ENCODE measurements at places on chromosomes 13 and 19.

DNA sequence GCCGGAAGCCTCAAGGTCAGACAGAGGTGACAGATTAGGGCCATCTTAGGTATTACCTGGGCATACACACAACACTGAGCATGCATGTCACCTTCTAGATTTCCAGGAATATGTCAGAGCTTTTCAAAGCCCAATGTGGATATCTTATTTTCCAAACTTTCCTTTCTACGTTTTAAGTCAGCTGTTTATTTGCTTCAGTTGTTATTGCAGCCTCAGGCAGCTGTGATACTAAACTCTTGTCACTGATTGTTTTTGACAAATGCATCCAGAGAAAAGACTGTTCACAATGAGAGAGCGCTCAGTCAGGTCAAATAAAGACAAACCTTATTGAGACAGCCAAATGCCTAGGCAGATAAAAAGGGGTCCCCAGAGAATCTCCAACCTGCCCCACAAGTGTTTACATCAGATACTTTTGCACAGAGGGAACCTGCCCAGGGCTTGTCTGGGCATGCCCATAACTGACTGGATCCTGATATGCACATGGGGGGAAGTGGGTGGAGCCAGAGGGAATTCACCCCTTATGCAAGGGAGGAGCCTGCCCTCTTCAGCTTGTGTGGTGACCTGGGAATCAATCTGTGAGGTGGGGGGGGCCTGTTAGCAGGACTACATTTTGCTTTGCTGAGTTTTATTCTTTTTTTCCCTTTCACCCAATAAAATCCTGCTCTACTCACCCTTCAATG is 28.5 kb downstream of the MED4 start:
- DNase-seq, result no peak

DNA sequence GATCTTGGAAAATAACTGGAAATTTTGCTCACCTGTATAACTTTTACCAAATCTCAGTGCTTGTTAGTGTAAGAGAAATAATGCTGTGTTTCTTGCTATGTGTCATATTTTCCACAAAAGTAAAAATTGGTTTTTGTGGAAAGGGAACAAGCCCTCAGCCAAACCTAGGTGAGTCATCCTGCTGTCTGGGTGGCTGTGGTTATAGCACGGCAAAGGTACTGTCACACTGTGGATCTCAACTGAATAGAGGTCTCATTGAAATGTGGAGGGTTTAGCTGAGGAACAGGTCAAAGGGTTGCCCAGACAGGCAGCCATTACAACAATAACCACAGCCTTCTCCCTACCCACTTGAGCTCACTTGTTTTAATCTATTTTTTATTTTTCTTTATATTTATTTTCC is 338.8 kb upstream of the DACH1 start:
- DNase-seq, result no peak

DNA sequence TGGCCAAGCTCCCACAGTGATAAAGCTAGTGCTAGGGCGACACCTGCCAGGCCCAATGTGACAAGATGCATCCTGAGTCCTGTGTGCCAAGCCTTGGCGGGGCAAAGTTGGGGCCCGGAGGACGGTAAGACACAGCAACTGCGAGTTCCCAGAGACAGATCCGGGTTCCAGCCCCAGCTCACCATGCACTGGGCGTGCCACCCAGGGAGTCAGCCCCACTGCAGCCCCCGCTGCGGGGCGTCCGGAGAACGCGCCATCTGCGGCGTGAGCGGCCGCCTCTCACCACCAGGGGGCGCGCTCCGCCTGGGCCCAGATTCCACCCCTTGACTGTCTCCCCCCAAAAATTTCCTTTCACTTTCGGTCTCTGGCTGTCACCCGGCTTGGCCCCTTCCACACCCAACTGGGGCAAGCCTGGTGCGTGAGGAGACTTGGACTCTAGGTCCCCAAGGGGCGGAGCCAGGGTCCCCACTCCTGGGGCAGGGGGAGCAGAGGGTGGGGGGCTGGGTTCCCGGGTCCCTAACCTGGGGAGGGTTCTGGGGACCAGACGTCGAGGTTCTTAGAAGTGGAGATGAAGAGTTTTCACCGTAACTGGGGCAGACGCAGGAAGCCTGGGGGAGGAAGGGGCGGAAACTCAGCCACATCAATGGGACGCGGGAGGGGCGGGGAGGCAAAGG is at the start of gene FLT3LG:
Gene FLT3LG (plus strand): TSS at position 348 of the 674 bp plus-strand sequence. CDS start 425 bp downstream, outside the sequence.
- no peak for DNase-seq

GRCh38 chr13:32098272-32098671 is 66.7 kb downstream of the FRY start:
- DNase-seq, result no peak

DNA sequence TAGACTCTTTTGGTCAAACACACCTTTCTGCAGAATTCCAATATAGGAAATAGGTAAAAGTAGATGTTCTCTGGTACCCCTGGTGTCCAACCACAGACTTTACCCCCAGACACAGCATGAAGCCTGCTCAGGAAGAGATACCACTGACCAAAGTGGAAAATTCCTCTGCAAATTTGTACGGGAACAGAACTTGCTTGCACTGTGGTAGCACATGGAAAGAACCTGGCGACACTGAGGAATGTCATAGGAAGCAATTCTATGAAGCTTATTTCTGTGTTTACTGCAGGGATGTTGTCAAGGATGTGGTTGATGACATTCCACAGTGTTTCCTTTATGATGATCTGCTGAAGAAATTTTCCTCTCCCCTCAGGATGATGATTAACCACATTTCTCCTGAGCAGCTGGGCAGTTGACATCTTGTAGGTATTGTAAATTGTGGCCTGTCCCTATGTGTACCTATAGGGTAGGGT is 48.9 kb upstream of the TNFSF11 start:
- no peak for DNase-seq

GRCh38 chr13:50386541-50387050 is 371.4 kb downstream of the KCNRG start:
- DNase-seq, result no peak

DNA sequence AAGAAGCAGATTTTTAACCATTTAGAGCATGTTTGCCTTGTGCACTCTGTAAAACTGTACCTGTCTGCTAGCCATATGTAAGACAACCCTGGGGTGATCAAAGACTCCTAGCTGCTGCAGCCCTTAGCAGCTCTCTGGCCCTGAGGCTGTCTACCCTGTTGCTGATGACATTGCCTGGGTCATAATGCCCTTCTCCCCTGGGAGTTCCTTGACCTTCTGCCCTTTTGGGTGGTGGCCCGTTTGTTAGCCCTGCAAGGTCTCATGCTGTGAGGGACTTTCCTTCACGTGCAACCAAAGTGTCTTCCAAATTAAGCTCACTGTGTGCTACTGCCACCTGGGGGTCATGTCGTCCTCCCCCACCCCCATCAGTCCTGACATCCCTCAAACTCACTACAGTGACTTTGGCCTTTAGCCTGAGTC is 7.4 kb downstream of the GPC6 start:
- no peak for DNase-seq

- DNase-seq, result no peak
These were observed 484.5 kb downstream of the SLITRK6 start for GRCh38 chr13:85314686-85315085.

DNA sequence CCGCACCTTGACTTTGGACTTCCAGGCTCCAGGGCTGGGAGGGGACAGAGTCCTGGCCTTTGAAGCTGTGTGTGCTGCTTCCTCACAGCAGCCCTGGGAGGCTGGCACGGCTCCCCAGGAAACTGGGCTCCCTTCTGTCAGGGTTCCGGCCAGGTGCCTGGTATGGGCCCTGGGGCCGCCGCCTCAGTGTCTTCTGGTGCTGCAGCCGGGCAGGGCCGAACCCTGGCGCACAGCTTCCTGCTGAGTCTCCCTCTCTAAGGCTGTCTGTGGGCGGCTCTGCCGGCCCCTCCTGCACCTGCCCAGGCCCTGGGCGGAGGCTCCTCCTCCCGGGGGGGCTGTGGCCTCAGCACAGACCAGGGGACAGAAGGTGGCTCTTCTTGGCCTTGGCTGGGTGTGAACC is 32.4 kb downstream of the GPX4 start:
- DNase-seq, result no peak

DNA sequence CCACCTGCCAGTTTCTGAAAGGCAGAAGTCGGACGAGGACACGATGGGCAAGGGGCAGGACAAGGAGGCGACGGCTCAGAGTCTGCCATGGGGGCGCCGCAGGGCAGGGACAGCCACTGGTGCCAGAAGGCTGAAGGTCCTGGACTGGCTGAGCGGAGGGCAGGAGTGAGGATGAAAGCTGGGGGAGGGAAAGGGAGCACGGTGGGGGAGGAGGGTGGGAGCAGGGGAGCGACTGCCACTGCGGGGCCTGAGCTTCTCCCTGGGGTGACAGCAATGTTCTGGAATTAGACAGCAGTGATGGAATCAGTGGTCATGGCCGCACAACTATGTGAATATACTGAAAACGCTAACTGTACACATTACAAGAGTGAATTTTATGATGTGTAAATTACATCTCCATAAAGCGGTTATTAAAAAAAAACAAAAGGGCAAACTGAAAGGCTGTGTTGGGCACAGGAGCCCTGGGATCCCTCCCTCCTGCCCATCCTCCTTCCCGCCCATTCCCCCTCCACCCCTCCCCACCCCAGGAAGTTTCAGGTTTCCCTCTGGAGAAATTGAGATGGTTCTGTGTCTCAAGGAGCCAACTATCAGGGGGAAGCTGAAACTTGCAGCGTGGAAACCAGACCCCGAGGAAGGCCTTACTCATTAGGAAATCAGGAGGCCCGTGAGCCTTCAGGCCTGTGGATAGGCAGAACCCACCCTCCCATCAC is 15.9 kb downstream of the MLLT1 start:
- DNase-seq, result no peak

DNA sequence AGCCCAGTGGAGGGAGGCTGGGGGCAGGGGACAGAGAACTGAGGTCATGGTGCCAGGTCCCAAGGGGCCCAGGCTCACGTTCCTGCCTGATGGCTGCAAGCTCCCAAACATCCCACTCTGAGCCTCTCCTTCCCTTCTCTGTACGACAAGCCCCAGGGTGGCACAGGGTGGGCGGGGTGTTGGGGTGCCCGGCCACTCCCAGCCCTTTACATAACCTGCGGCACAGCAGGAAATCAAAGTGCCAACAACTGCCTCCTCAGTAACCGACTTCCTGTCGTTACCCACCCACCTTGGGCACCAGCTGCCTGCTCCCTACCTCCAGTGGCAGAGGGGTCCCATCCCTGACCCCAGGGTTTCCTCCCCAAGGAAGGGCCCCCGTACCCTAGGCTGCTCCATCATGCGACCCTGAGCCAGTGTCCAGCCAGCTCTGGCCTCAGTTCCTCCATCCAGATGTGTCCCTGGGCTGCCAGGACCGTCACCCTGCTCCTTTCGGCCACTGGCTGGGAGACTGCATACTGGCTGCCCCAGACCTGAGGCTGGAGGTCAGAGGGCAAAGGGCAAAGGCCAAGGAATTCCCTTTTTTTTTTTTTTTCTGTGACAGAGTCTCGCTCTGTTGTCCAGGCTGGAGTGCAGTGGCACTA is 27.7 kb upstream of the NFIC start:
- DNase-seq, result no peak

- DNase-seq, result no peak
These were observed 214.1 kb upstream of the KL start for GRCh38 chr13:32802159-32802558.

- DNase-seq, result no peak
These were observed 102.6 kb upstream of the MYCBP2 start for GRCh38 chr13:77429320-77430142.
